CD8-positive, alpha-beta memory T cell (primary cell): ENCODE measurements at places on chromosomes 16 and 17. TPM values are rescaled to one million over a fixed set of nuclear protein-coding genes. Genes with fewer than 3 reads are reported as not detected.

The CRHR1 gene
- not detected for polyA plus RNA-seq

The RNPS1 gene
- polyA plus RNA-seq: 312 TPM

The SPATA22 gene
- polyA plus RNA-seq: not detected

The SGSH gene
- polyA plus RNA-seq: 46.7 TPM

DNA sequence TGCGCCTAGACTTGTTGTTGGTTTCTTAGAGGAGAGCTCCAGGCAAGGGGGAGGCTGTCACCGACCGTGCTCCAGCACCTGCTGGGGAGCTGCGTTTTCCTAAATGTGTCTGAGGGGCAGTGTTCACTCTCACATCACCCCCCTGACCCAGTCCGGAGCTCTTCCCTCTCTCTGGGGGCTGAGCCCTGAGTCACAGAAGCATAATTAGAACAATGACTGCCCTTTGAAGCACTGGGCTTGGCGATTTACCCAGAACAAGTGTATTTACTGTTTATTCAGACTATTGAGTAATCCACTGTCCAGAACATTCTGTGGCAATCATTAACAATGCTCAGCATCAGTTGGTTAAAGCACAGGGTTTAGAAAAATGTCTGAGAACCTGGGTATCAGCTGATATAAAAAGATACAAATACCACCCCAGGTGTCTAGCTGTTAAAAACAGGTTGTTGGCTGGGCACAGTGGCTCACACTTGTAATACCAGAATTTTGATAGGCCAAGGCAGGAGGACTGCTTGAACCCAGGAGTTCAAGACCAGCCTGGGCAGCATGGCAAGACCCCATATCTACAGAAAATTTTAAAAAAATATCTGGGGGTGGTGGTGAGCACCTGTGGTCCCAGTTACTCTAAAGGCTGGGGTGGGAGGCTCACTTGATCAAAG, 8.1 kb downstream of the CES4A start:
- no peak for DNase-seq

- DNase-seq: no peak
These were observed 19.4 kb upstream of the ENDOV start for GRCh38 chr17:80395402-80396151.

DNA sequence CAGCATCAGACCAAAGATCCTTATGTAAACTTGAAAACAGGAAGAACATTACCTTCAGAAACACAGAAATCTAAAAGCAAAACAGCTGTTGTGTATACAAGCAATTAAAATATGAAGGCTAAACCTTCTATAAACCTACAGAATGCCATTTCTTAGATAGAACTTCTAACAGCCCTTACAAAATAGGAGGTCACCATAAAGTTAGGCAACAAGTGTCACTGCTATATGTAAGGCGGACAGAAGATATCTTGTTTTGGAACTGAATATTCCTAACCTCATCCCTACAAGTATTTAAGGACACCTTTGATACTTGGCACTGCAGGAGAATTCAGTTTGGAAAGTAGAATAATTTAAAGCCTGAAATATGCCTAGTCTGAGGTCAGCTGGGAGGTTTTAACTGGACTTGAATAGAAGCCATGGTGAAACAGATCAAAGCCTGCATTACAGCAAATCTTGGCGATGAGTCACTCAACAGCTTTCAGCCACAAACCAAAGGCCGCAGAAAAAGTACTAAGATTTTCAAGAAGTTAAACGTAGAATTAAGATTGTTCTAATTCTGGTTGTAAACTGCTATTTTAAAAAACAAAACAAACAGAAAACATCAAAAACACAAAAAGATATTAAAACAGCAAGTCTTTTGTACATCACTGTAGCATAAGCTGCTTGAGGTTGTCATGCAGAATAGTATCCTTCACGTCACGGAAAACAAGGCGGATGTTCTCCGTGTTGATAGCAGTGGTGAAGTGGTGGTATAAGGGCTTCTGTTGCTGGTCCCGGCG, 42.7 kb downstream of the GNA13 start:
- DNase-seq: no peak

GRCh38 chr16:81483064-81483969, 38.7 kb downstream of the CMIP start:
- DNase-seq: no peak

- DNase-seq: no peak
These were observed 648.5 kb upstream of the RBFOX1 start for GRCh38 chr16:6684076-6684673.

DNA sequence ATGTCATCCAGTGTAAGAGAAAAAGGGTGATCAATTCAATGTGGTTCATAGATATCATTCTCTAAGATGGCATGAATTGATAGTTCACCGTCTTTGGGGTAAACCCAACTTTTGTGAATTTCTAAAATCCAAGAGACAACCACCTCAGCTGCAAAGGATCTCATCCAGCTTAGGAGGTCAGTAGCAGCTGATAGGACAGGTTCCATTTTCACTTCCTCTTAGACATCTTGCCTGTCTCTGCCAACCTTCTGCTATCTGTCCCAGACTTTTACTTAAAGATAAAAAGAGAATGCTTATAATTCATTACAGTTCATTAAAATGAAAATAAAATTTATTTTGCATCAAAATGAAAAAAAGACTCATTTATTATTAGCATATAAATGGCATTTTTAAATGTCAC, 468.2 kb downstream of the XYLT1 start:
- no peak for DNase-seq

- no peak for DNase-seq
These were observed 1504.5 kb downstream of the CDH11 start for GRCh38 chr16:63617047-63617989.

GRCh38 chr17:47604598-47604927, 45.2 kb upstream of the KPNB1 start:
- DNase-seq: no peak

- DNase-seq: no peak
These were observed 20.2 kb downstream of the ABR start for GRCh38 chr17:1159431-1160180.

DNA sequence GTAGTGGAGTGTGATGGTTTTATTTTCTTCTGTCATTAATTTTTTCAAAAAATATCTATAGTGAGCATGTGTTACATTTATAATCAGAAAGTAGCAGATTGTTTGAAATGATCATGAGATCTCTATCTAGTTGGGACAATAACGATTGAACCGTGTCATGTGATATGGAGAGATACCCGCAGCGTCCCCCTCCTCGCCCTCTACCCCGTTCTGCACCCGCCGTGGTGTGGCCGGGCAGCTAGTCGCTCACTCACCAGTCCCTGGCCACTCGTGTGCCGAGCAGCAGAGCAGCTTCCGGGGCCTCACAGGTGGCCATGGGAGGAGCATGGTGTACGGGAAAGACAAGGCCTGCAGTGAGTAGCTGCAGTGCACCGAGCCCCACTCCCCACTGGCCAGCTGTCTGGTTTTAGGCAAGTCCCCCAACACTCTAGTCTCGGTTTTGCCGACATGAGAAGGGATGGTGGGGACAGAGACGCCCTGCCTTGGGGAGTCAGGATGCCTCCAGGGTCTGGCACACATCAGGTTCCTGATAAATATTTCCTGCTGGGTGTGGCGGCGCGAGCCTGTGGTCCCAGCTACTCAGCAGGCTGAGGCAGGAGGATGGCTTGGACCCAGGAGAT, 15.3 kb downstream of the MLYCD start:
- DNase-seq: no peak

GRCh38 chr17:79000396-79001189, 9.0 kb downstream of the CANT1 start:
- no peak for DNase-seq

DNA sequence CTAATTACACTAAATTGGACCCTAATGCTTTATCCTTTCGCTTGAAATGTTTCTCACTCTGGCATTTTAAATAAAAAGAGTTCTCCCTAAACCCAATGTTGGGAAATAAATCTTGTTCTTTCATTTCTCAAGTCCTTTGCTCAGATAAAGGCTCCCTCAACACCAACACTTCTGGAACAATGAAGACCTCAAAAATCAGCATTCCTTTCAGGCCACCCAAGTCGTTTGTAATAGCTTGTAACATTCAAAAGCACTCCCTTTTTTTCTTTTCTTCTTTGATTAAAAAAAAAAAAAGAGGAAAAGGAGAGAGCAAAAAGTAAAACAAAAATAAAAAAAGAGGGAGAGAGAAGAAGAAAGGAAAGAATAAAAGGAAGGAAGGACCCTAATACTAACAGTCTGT, 23.3 kb upstream of the FOXJ1 start:
- DNase-seq: no peak

DNA sequence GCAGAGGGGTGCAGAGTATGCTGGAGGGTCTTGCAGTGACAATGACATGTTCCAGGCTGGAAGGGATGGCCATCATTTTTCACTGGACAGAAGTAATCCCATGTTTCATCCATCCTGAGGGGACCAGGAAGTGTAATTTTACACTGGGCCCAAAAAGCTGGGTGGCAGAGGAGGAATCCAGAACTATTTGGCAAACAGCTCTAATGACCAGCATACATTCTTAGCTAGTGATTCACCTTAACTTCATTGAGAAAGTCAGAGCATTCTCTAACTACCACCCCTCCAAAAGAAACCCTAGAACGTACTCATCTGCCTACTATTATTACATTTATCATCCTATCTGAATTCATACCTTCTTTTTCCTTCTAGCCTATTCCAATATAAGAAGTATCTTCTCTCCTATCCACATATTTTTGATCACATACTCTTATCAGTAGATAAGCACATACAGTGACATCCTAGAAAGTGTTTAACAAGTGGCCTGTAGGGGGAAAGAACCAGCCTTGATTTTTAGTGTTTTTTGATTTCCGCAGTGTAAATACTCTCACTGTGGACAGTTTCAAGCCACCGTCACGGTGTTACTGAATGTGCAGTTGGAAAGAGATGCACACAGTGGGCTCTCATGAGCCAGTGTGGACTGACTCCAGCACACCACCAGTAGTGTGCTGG, 118.1 kb downstream of the FTO start:
- no peak for DNase-seq

- DNase-seq: peak; percentile 94
These were observed 8.9 kb downstream of the UBTF start for GRCh38 chr17:44210342-44211192.

GRCh38 chr17:78652913-78653312, 75.7 kb upstream of the DNAH17 start:
- no peak for DNase-seq

DNA sequence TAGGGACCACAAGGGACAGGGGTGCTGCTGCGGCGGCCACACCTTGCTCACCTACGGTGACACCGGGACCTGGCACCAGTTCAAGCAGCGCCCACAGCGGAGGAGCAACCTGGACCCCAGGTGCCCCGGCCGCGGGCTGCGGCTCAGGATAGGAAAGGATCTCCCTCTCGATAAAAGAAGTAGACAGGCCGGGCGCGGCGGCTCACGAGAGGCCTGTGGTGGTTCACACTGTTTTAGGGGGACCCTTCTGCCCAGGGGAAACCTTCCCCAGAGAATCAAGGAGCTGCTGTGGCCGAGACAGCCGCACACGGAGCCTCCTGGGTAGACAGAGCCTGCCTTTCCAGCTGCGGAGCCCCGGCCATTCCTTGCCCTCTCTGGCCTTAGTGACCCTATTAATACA, 17.9 kb upstream of the ATP2A3 start:
- DNase-seq: no peak

DNA sequence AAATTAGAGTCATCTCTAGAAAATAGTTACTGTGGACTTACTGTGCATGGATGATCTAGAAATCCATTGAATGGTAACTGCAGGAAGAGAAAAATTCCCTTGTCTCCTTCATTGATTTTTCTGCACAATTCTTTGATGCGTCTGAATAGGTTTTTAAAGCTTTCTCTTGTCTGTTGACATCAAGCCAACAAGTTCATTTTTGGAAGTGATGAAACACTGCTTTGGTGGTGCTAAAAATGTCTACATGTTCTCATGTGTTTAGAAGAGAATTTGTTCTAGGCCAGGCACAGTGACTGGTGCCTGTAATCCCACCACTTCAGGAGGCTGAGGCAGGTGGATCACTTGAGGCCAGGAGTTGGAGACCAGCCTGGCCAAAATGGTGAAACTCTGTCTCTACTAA, 57.1 kb upstream of the AXIN2 start:
- DNase-seq: no peak
